ENCODE measurements at places on chromosomes 2 and 18.

GRCh38 chr2:232925821-232926156, 55.7 kb downstream of the SNORC start:
- DNase-seq, result no peak

- no peak for DNase-seq
Observed at GRCh38 chr2:197356136-197356535, 45.6 kb upstream of the ANKRD44 start.

DNA sequence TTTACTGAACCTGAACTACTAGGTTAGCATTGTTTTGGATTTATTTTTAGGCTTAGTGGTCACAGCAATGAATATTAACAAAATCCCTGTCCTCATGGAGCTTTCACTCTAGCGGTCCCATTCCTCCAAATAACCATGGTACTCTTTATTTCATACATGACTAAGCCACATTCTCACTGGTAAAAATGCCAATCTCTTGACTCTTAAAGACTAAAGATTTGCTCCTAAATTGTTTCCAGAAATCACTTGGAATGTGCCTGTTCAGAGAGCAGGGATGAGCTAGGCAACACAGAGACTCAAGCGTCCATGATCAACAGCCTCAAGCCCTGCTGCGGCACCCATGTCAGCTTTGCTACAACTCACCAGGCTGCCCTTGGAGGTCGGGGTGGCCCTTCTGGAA, 13.5 kb downstream of the LMAN1 start:
- no peak for DNase-seq

DNA sequence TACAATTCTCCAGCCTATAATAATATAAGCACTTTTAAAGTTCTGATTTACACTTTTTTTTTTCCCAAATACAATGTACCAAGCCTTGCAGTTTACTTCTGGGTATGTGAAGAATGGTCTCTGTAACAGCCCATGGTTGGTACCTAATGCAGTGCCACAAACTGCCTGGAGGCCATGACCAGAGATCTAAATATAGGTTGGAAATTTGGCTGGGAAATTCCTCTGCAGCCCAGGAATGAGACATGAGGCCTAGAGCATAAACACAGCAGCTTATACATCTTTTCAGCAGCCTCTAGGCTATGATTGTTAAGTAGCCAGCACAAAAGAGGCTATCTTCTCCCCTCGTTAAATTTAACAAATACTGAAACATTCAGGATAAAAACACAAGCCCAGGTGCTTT, 432.0 kb upstream of the FAM98A start:
- no peak for DNase-seq

GRCh38 chr18:63439334-63439733, 17.1 kb upstream of the VPS4B start:
- no peak for DNase-seq

- no peak for DNase-seq
Observed at GRCh38 chr18:21489119-21489750, 111.3 kb downstream of the ESCO1 start.

GRCh38 chr18:28078849-28079248, 98.1 kb downstream of the CDH2 start:
- no peak for DNase-seq

GRCh38 chr2:42569116-42569711, 782 bp downstream of the MTA3 start:
- no peak for DNase-seq

DNA sequence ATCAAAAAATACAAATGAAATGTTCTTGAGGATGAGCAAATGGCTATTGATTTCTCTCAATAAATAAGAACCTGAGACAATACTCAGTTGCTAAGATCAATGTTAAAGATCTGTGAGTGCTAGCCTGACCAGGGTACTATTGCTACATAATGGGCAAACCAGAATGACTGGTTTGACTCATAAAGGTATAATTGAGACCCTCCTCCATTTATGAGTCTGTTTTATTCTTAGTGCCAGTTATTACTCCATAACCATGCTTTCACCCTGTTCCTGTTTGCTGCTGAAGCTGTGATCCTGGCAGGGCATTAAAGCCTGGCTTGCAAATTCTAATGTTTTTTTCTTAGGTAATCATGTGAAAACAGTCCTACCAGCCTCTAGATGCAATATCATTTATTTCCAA, 56.6 kb upstream of the PPM1B start:
- DNase-seq, result no peak

DNA sequence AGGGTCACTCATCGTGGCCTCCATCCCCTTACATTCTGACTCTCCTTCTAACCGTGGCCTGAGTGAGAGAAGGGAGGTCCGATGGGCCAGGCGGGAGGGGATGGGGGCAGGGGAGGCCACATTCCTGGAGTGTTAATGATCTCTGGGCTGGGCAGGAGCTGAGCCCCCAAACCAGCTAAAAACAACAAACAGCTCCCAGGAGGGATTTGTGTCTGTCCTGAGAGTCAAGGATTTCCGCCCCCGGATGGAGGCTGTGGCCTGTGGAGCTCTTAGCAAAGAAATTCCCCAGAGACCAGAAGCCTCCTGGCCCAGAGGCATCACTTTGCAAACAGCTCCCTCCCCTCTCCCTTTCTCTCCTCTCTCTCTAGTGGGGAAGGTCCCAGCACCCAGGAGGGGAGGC, 23.5 kb downstream of the EMX1 start:
- no peak for DNase-seq

GRCh38 chr2:69227716-69228115, 159.3 kb downstream of the GFPT1 start:
- DNase-seq, result no peak

DNA sequence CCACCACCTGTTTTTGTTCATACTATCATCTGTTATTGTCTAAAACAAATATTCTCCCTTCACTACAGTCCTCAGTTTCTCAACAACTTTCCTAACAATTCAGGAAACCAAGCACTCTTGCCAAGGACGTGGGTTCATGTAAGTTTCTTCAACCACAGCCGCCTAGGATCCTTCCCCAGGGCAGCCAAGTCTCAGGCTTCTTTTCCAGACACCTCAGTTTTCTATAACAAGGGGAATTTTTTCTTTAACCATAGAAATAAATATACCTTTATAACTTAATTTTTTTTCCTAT, 39.4 kb upstream of the AGPS start:
- no peak for DNase-seq

GRCh38 chr2:119482481-119483394, 41.5 kb downstream of the SCTR start:
- DNase-seq, result no peak

DNA sequence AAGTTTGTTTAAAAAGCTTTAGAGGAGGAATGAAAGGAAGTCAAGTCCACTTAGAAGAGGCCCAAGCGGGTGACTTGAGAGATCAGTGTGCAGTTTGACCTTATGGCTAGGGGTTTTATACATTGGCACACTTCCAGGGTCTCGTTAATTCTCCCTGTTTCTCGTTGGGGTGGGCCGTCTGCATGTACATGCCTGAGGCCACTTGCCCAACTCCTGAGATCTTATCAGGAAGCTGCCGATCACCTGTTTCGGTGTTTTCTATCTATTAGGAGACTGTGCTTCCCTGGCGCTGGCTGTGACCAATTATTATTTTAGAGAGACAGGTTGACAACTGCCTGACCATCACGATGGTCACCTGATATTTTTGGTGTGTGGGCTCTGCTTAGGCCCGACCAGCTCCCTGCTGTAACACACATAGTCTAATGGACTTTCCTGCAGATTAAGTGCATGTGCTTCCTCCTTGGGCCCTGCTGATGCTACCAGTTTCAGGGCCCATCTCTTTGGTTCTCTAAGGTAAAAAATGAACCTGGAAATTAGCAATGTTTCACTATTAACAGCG, 31.0 kb upstream of the MSH6 start:
- DNase-seq, result no peak

DNA sequence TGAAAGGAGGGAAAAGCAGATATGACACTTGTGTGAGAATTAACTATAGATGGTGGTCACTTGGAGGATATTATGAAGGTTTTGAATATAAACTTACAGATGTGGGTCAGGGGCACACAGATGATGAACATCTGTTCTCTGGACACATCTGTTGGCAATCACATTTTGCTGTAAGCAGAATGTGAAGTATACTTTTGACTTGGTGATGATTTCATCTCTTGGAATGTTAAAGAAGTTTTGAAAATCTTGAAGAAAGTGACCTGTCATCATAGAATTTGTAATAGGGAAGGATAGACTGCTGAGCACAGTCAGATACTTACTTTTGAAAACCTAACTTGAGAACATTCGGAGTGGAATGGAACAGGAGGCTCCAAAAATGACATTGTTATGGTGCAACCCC, 40.2 kb downstream of the PIKFYVE start:
- DNase-seq, result no peak

- DNase-seq, result no peak
Observed at GRCh38 chr2:230453006-230453405, 37.0 kb downstream of the SP100 start.

DNA sequence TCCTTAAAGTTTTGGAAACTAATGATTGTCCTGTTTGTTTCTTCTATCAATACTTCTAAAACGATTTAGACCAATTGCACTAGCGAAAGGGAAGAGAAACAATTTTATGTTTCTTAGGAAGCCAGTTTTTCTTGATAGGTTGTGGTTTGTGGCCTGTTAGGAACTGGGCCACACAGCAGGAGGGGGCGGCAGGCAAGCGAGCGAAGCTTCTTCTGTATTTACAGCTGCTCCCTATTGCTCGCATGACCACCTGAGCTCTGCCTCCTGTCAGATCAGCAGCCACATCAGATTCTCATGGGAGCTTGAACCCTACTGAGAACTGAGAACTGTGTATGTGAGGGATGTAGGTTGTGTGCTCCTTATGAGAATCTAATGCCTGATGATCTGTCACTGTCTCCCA, 201.5 kb upstream of the PXDN start:
- no peak for DNase-seq

DNA sequence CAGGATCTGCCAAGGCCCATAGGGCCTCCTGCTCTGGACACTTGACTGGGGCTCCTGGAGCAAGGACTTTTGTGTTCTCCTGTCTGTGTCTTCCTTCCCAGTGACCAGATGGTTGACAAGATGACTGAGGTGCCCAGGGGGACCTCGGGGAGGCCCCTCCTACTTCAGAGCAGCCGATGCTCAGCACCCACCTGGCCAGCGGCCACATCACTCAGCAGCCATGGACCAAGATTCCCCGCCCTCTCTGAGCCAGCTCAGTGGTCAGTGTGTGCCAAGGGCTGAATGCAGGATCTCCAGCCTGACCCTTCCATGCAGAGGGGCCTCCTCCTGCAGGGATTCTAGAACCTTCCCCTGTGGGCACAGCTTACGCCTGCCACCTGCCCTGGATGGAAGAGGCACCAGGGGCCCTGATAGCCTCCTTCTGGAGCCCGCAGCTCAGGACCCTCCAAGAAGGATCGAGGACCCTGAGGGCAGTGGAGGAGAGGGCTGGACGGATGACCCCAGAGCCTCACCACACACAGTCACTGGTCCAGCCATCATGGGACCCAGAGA, 87.4 kb upstream of the GPC1 start:
- no peak for DNase-seq

DNA sequence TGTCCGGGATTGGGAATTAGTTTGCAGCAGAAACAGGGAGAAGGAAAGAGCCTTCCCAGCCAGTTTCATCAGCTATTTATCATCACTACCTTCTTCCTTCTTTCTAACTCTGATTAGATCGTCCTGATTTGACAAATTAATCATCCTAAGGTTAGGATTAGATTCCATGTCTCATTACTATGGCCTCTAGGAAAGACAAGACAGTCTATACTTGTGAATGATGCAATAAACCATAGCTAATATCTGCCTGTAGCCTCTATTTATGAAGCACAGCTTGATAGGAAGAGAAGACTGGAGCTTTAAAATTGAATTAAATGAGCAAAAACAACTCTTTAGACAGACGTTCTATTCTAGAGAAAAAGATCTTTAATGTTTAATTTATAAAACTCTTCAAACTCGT, 25.2 kb upstream of the FRZB start:
- no peak for DNase-seq

DNA sequence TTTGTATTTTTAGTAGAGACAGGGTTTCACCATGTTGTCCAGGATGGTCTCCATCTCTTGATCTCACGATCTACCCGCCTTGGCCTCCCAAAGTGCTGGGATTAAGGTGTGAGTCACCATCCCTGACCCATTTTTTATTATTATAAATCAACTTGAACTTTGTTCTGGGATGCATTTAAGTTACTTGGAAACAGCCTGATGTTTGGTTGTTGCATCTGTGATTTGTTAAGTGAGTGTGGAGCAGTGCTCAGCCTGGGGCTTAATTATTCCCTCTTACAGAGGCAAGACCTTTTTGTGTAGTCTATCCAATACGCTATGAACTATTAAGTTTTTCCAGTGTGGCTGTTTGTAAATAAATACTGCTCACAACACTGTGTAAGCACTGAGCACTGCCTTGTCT, 32.6 kb downstream of the MTA3 start:
- DNase-seq, result no peak

GRCh38 chr2:47551800-47552525, 149.0 kb downstream of the MSH2 start:
- no peak for DNase-seq

DNA sequence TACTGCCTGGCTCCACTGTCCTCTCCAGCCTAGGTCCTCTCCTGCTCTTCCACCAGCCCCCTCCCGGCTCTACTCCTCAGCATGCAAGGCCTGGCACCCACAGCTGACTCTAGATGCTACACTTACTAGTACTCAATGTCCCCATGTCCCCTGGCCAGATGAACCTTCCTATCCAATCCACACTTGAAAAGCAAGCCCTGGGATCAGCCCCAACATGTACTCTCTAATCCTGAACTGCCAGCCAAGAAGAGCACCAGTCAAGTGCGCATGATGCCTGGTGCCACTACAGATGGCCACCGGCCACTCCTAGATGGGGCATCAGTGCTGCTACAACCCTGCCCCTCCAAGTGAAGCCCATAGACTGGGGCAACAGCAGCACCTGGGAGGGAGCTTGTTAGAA, 168.2 kb downstream of the STK39 start:
- no peak for DNase-seq

- DNase-seq, result no peak
Observed at GRCh38 chr18:79517341-79517740, 121.6 kb downstream of the NFATC1 start.

- DNase-seq, result no peak
Observed at GRCh38 chr2:126154256-126154785, 501.6 kb upstream of the GYPC start.

DNA sequence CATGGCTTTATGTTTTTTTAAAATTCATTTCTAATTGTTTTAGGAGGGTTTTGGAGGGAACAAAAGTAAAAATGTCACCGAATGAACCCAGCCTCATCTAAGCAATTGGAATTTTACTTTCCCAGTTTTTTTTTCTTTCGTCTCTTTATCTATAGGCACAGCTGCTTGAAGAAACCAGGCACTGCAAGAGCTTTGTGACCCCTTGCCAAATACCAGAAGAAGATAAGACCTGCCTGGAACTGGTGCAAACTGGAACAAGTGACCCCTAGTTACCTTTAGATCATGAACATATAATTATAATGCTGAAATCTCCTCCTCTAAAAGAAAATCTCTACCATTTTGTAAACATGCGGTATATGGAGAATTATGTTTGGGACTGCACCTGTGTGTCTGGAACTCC, 100.9 kb downstream of the TSN start:
- no peak for DNase-seq

DNA sequence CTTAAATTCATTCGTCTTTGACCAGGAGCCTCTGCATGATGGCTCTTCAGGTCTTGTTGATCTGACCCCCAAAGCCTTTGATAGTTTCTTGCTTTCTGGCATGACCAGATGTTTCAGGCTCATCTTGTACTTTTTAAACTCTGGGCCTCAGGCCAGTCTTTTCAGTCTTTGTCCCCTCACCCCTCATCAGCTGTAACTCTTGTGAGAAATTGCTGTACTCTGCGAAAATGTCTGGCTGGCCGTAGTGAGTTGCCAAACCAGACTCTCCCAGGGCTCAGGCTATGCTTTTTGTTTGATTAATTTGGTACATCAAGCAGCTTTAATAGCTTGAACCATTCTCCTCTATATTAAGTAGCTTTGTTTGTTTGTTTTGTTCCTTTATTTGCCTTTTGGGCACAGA, 75.9 kb downstream of the BABAM2 start:
- DNase-seq, result no peak
